ENCODE measurements at places on chromosomes 5 and 9.

DNA sequence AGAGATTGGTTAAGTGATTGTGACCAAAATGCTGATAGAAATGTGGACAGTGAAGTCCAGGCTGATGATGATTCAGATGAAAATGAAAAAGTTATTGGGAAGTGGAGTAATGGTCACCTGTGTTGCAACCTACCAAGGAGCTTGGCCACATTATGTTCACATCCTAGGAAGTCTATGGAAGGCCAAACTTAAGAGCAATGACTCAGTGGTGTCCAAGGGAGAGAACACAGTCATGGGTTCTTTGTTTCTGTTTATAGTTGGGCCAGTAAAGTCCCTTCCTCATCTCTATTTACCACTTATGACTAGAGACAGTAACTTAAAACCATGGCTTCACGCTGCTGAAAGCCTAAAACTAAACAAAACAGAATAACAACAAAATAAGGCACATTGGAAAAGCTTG lies 555.3 kb upstream of the DAB2 start:
- H3K4me3 ChIP-seq: no peak overlapping the region
- H3K36me3 ChIP-seq: no peaks in the 10 kb centered on the region
- no peak overlapping the region for H3K27ac ChIP-seq
- no peaks in the 10 kb centered on the region for H3K4me1 ChIP-seq
- DNase-seq: no peak

DNA sequence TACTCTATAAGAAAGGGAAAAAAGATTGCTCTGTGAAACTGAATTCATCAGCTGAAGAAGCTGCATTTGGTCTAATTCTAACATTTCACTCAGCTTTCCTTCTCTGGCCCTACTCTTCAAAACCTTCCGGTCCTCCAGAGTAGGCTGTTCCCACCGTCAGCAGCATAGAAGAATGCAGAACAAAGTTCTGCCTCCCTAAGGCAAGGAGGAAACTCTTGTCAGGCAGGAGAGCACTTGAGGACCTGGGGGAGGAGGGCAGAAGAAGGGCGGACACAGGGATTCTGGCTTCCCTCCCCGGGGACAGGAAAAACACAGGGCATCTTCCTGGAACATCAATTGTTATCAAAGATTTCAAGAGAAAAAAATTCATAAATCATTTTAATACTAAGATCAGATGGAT lies 69.2 kb upstream of the SHB start:
- no peak overlapping the region for H3K27ac ChIP-seq
- no peaks in the 10 kb centered on the region for H3K36me3 ChIP-seq
- no peaks in the 10 kb centered on the region for H3K27me3 ChIP-seq

DNA sequence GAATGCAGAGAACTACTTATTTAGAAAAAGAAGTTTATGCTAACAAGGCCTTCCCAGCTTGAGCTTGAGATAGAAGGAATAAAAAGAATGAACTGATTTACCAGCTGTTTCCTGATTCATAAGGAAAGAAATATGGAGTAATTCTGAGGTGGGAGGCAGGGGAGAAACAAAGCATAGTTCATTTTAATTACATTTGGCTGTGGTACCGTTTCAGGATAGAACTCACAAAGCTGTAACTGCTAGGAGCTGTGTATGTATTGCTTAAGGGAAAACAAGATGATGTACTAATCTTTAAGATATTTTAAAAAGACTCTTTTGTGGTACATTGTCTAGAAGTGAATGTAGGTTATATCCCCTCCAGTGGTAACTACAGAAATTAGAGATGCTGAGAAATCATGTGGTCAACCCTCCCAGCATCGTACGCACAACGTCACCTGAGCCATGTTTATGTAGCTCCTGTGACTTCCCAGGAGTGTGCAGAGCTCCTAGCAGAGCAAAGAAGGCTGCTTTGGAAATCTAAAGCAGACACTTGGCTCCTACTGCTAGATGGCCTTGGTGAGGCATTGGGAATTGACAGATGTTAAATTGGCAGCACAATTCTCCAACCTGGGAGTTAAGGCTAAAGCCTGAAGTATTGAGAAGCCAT lies 208.3 kb upstream of the VLDLR start:
- no peak overlapping the region for H3K27ac ChIP-seq
- H3K27me3 ChIP-seq: no peaks in the 10 kb centered on the region
- no peaks in the 10 kb centered on the region for H3K36me3 ChIP-seq
- no peaks in the 10 kb centered on the region for H3K4me1 ChIP-seq
- DNase-seq: no peak

- H3K4me3 ChIP-seq: no peak overlapping the region
- H3K27ac ChIP-seq: no peak overlapping the region
- H3K27me3 ChIP-seq: no peaks in the 10 kb centered on the region
- DNase-seq: no peak
These were observed 30.0 kb downstream of the ARHGEF37 start for GRCh38 chr5:149611326-149611725.

DNA sequence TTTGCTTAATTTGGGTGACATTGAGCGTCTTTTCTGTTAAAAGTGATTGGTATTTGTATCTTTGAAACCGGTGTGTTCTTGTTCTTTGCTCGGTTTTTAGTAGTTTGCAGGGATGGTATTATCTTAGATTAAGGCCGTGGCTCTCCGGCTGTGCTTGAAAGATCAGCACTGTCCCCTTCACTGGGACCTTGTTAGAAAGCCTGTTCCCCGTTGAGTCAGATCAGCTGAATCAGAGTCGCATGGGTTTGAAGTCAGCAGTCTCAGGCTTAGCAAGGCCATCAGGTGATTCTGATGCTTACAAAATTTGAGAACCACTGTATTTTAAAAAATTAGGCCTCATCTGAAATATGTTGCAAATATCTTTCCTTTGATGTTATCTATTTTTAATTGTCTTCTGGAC lies 5.0 kb downstream of the DIRAS2 start:
- no peaks in the 10 kb centered on the region for H3K27me3 ChIP-seq
- no peaks in the 10 kb centered on the region for H3K36me3 ChIP-seq
- no peak for DNase-seq
- no peak overlapping the region for H3K4me3 ChIP-seq
- no peak overlapping the region for H3K27ac ChIP-seq

DNA sequence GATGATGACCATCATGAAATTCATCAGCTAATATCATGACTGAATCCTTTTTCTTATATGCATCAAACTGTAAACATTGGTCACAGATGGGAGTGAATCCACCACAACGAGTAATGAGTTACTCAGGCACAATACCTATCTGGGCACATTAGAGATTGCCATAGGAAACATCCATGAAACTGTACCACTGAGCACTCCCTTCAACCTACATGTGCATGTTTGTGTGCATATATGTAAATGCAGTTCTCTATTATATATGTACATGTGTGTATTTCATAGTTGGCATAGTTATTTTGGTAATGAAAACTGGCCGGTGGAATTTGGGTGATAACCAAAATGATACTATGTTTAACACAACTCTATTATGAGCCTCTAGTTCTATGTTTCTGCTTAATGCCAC lies 387.3 kb upstream of the ARRDC3 start:
- H3K4me1 ChIP-seq: no peaks in the 10 kb centered on the region
- H3K36me3 ChIP-seq: no peaks in the 10 kb centered on the region
- no peak overlapping the region for H3K27ac ChIP-seq

GRCh38 chr9:96617439-96618185 lies 2.0 kb downstream of the CDC14B start:
- no peak for DNase-seq
- H3K4me3 ChIP-seq: no peak overlapping the region
- no peak overlapping the region for H3K27ac ChIP-seq
- H3K36me3 ChIP-seq: no peaks in the 10 kb centered on the region
- H3K4me1 ChIP-seq: no peaks in the 10 kb centered on the region

GRCh38 chr9:98500337-98500919 lies 208.3 kb downstream of the GABBR2 start:
- H3K27ac ChIP-seq: no peak overlapping the region
- H3K27me3 ChIP-seq: no peaks in the 10 kb centered on the region
- H3K4me3 ChIP-seq: no peak overlapping the region
- H3K4me1 ChIP-seq: no peaks in the 10 kb centered on the region

- no peak for DNase-seq
- H3K27ac ChIP-seq: no peak overlapping the region
- H3K36me3 ChIP-seq: no peaks in the 10 kb centered on the region
- H3K4me3 ChIP-seq: no peak overlapping the region
These were observed 41.5 kb upstream of the KCNV2 start for GRCh38 chr9:2675834-2676233.

DNA sequence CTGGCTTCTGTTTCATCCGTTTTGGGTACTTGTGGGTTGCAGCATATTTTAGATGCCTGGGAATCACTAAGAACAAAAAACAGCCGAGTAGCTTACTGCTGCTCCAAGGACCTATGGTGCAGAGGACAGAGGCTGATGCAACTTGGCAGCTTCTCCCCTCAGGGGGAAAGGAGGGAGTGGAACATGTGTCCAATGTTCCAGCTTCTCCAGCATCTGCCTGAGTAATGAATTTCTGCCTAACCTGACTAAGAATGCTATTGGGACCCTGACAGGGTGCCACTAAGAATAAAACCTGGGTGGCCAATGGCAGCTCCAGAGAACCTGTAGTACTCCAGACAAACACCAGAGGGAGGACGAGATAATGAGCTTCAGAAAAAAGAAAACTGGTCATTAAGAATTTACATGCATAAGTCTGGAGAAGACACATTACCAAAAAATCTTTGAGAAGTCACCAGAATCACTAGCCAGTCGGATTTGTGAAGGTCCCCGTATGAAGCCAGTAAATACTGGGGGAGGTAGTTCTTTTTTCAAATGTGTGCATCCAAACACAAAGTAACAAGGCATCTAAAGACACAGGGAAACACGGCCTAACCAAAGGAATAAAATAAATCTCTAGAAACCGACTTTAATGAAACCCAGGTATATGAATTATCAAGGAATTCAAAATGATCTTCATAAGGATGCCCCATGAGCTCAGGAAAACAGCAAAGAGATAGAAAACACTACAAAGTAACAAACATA lies 293.5 kb downstream of the HINT1 start:
- no peak overlapping the region for H3K4me3 ChIP-seq
- H3K27me3 ChIP-seq: no peaks in the 10 kb centered on the region
- no peak overlapping the region for H3K27ac ChIP-seq
- no peaks in the 10 kb centered on the region for H3K36me3 ChIP-seq
- no peaks in the 10 kb centered on the region for H3K4me1 ChIP-seq

DNA sequence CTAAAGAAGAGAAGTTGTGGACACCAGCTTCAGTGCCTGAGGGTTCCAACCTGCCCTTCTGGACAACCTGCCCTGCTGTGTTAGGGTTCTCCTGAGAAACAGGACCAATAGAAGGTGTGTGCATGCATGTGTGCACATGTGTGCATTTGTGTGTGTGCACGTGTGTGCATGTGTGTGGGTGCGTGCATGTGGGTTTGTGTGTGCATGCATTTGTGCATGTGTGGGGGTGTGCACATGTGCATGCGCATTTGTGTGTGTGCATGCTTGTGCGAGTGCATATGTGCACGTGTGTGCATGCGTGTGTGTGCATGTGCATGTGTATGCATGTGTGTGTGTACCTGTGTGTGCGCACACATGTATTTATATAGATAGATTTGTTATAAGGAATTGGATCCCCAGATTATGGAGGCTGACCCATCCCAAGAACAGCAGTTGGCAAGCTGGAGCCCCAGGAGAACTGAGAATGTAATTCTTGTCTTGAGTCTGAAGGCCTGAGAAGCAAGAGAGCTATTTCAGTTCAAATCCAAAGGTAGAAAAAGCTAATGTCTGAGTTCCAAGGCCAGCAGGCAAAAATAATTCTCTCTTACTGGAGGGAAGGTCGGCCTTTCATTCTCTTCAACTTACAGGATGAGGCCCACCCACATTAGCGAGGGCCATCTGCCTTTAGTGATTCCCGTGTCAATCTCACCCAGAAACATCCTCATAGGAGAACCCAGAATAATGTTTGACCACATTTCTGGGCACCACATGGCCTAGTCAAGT lies 62.9 kb upstream of the SYNPO start:
- DNase-seq: no peak
- no peak overlapping the region for H3K4me3 ChIP-seq
- no peak overlapping the region for H3K27ac ChIP-seq
- H3K27me3 ChIP-seq: no peaks in the 10 kb centered on the region
- no peaks in the 10 kb centered on the region for H3K36me3 ChIP-seq

- no peaks in the 10 kb centered on the region for H3K36me3 ChIP-seq
- H3K27ac ChIP-seq: no peak overlapping the region
- no peaks in the 10 kb centered on the region for H3K4me1 ChIP-seq
- no peak overlapping the region for H3K4me3 ChIP-seq
- no peaks in the 10 kb centered on the region for H3K27me3 ChIP-seq
- DNase-seq: no peak
These were observed 105.0 kb downstream of the ACER2 start for GRCh38 chr9:19513671-19514275.

DNA sequence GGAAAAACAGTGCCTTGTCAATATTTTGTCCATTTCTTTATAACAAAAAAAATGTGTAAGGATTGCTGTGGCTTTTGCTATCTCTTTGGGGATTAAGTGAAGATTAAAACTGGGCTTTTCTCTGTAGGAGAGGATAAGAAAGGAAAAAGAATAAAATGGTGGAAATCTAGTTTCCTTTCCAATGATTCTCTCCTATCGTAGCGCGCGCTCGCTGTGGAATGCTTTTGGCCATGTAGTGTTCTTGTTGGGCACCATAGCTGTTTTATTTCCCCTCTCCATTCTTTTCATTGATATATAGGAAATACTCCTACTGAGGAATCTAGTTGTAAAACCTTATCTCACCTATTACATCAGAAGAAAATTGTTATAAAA lies 1.5 kb downstream of the STXBP1 start:
- H3K4me1 ChIP-seq: peaks cover 20% of the 10 kb centered on the region
- H3K4me3 ChIP-seq: peak overlapping the region; percentile 59
- H3K27ac ChIP-seq: no peak overlapping the region
- DNase-seq: no peak
- H3K36me3 ChIP-seq: no peaks in the 10 kb centered on the region

GRCh38 chr5:40334242-40334635 lies 345.5 kb upstream of the PTGER4 start:
- no peak overlapping the region for H3K27ac ChIP-seq
- no peak overlapping the region for H3K4me3 ChIP-seq
- H3K36me3 ChIP-seq: no peaks in the 10 kb centered on the region

GRCh38 chr5:135219868-135220267 lies 179.2 kb downstream of the MACROH2A1 start:
- no peaks in the 10 kb centered on the region for H3K4me1 ChIP-seq
- H3K4me3 ChIP-seq: no peak overlapping the region

DNA sequence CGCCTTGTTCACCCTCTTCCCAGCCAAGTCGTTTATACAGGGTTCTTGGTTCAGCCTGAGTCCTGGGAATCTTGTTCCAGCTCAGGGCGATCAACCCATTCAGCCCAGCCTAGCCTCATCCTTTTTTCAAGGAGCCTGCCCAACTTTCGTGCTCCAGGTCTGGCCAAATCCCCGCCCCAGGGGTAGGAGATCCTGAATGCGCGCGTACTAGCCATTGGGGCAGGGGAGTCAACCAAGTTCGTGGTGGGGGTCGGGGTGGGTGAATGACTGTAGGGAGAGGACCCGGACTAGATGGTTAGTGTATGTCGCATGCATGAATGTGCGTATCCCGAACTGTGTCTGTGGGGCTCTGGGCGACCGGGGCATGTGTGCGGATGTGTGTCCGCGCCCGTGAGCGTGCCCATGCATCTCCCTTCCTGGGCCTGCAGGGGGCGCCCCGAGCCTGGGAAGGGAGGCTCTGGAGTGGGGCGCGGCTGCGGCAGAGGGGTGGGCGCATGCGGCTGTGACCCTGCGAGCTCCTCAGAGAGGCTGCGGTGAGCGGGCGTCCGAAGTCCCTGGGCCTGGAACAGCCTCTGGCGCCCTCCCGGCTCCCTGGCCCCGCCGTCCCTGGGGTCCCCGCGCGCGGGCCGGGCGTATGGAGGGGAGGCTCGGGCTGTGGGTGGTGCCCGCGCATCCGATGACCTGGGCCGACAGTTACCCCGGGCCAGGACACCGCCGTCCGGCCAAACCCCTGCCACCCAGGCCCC lies 8.7 kb downstream of the CCL21 start:
- peak; percentile 70 for DNase-seq
- H3K27me3 ChIP-seq: no peaks in the 10 kb centered on the region
- H3K4me1 ChIP-seq: peaks cover 9% of the 10 kb centered on the region
- no peaks in the 10 kb centered on the region for H3K36me3 ChIP-seq

Measured in CD8-positive, alpha-beta memory T cell (primary cell).